ENCODE measurements at places on chromosomes 12 and 14. TPM values are rescaled to one million over a fixed set of nuclear protein-coding genes. Genes with fewer than 3 reads are reported as not detected.

DNA sequence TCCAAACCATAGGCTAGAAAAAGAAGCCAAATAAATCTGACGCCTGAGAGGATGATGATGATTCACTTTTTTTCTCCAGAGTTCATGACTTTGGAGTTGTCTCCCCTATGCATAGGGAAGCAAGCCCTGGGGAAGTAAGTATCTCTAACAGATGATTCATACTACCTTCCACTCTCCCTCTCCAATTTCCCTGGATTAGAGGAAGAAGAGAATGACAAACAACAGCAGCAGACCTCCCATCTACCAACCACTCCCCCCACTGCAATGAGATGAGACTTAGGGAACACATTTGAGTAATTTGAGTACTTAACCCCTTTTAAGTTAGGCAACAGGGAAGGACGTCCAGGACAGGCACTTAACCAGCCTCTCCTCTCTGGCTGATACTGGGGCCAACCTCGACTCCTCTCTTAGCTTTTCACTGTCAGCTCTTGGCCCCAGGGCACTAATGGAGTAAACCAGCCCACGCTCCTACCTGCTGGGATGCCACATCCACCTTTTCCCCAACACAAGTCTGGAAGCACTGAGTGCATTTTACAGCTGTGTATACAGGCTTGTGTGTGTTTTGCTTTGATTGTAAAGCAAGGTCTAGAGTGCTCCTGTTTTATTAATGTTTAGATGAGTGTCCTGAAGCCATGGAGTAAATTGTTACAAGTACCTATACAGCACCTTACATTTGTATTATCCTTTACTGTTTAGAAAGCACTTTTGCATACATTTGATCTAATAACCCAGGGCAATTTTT, 180.7 kb downstream of the PHLDA1 start:
- DNase-seq, result no peak
- peaks cover 2% of the 10 kb centered on the region for H3K36me3 ChIP-seq
- peaks cover 21% of the 10 kb centered on the region for H3K27me3 ChIP-seq
- no peak overlapping the region for H3K4me3 ChIP-seq

- H3K4me1 ChIP-seq, result no peaks in the 10 kb centered on the region
- H3K4me3 ChIP-seq, result no peak overlapping the region
- H3K27ac ChIP-seq, result no peak overlapping the region
- no peak for DNase-seq
- no peaks in the 10 kb centered on the region for H3K36me3 ChIP-seq
- no peaks in the 10 kb centered on the region for H3K27me3 ChIP-seq
These were observed 21.9 kb upstream of the HIP1R start for GRCh38 chr12:122813310-122813713.

- DNase-seq, result no peak
- H3K36me3 ChIP-seq, result peaks cover 3% of the 10 kb centered on the region
- H3K4me3 ChIP-seq, result no peak overlapping the region
These were observed 117.6 kb downstream of the TRMT5 start for GRCh38 chr14:60863249-60863648.

- no peak for DNase-seq
- peaks cover 20% of the 10 kb centered on the region for H3K4me1 ChIP-seq
- H3K27me3 ChIP-seq, result peaks cover 7% of the 10 kb centered on the region
- H3K36me3 ChIP-seq, result peaks cover 7% of the 10 kb centered on the region
- peak overlapping the region; percentile 37 for H3K4me3 ChIP-seq
These were observed 56.7 kb downstream of the TTC7B start for GRCh38 chr14:90759370-90760077.

- H3K36me3 ChIP-seq, result no peaks in the 10 kb centered on the region
- H3K4me1 ChIP-seq, result no peaks in the 10 kb centered on the region
- no peak for DNase-seq
- H3K4me3 ChIP-seq, result no peak overlapping the region
These were observed 126.1 kb downstream of the KCNK10 start for GRCh38 chr14:88196925-88197324.

GRCh38 chr14:88995437-88996198, 171.2 kb downstream of the TTC8 start:
- H3K27ac ChIP-seq, result no peak overlapping the region
- H3K4me3 ChIP-seq, result no peak overlapping the region
- no peaks in the 10 kb centered on the region for H3K36me3 ChIP-seq
- H3K4me1 ChIP-seq, result no peaks in the 10 kb centered on the region
- H3K27me3 ChIP-seq, result peaks cover 3% of the 10 kb centered on the region

- peaks cover 35% of the 10 kb centered on the region for H3K36me3 ChIP-seq
- H3K4me1 ChIP-seq, result peaks cover 26% of the 10 kb centered on the region
- H3K27ac ChIP-seq, result no peak overlapping the region
These were observed 12.3 kb downstream of the NUDT4 start for GRCh38 chr12:93390031-93390430.

DNA sequence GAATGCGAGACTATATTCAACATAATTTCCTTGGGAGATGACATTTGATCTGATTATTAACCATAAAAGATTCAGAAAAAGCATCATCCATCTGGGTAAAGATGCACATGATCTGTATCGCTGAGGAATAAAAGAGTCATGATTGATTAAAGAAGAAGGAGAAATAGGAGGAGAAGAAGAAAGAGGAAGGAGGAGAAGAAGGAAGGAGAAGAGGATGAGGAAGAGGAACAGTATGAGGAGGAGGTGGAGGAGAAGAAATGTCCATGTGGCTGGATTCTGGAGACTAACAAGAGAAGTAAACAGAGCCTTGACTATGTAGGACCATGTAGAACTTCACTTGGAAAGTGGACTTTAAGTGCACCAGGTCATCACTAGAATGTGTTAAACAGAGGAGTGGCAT, 947.4 kb downstream of the LRFN5 start:
- H3K27me3 ChIP-seq, result no peaks in the 10 kb centered on the region
- no peaks in the 10 kb centered on the region for H3K36me3 ChIP-seq
- H3K27ac ChIP-seq, result no peak overlapping the region

DNA sequence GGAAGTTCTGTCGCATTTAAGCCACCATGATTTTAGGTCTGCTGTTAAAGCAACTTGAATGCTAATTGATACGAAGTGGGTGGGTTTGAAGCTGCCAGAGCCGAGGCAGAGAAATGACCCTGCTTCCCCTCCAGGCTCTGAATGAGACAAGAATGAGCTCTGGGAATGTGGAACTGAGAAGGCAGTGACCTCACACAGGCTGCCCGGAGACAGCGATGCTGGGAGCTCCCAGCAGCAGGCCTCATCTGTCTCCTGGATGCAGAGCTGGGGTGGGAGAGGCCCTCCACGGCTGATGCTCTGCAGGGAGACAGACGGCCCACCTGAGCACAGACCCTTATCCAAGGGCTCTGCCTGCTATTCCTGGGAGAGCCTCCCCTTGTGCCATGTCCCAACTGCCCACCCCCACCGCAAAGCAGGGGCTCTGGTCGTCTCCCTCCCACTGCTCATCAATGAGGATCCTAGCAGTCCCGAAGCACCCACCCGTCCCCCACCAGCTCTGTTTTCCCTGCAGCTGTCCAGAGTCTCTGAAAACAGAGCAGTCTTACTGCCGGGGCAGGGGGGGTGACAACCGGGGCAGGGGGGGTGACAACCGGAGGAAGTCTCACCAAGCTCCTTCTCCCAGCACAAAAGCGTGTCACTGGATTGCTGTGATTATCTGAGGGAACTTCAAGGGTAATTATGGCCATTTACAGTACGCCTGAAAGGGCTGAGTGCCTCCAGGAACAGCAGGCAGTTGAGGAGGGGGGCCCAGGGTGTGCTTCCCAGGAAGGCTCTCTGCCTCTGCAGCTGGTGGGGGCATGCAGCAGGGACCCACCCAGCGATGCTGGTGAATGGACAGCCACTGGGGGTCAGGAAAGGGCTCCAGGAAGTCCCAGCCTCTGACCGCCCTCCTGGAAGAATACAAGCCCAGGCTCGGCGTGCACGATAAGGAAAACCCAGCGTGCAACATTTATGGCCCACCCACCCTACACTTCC, 67.8 kb downstream of the CHGA start:
- DNase-seq, result no peak
- H3K27ac ChIP-seq, result no peak overlapping the region
- H3K27me3 ChIP-seq, result no peaks in the 10 kb centered on the region
- peaks cover 5% of the 10 kb centered on the region for H3K36me3 ChIP-seq

GPR84 gene
- total RNA-seq, result 0.25 TPM

GRCh38 chr12:45439039-45439438, 223.1 kb downstream of the ANO6 start:
- DNase-seq, result no peak
- H3K36me3 ChIP-seq, result peaks cover 2% of the 10 kb centered on the region
- no peak overlapping the region for H3K4me3 ChIP-seq

POTEG gene
- total RNA-seq, result not detected

- DNase-seq, result no peak
- peak overlapping the region; percentile 74 for H3K27ac ChIP-seq
- peaks cover 82% of the 10 kb centered on the region for H3K36me3 ChIP-seq
- peaks cover 93% of the 10 kb centered on the region for H3K4me1 ChIP-seq
- H3K4me3 ChIP-seq, result peak overlapping the region; percentile 27
These were observed 46.4 kb downstream of the BCL11B start for GRCh38 chr14:99225436-99226203.

- H3K27ac ChIP-seq, result no peak overlapping the region
- H3K4me1 ChIP-seq, result no peaks in the 10 kb centered on the region
- peaks cover 83% of the 10 kb centered on the region for H3K27me3 ChIP-seq
- DNase-seq, result no peak
These were observed 5.6 kb downstream of the TBX5 start for GRCh38 chr12:114400361-114400811.

GRCh38 chr14:44417809-44418208, 89.3 kb downstream of the FSCB start:
- no peak for DNase-seq
- H3K4me3 ChIP-seq, result no peak overlapping the region
- H3K4me1 ChIP-seq, result no peaks in the 10 kb centered on the region
- H3K36me3 ChIP-seq, result no peaks in the 10 kb centered on the region
- H3K27me3 ChIP-seq, result no peaks in the 10 kb centered on the region

- DNase-seq, result no peak
- H3K36me3 ChIP-seq, result no peaks in the 10 kb centered on the region
- peaks cover 2% of the 10 kb centered on the region for H3K27me3 ChIP-seq
- no peak overlapping the region for H3K27ac ChIP-seq
These were observed 96.0 kb upstream of the NEDD1 start for GRCh38 chr12:96811083-96811482.

DNA sequence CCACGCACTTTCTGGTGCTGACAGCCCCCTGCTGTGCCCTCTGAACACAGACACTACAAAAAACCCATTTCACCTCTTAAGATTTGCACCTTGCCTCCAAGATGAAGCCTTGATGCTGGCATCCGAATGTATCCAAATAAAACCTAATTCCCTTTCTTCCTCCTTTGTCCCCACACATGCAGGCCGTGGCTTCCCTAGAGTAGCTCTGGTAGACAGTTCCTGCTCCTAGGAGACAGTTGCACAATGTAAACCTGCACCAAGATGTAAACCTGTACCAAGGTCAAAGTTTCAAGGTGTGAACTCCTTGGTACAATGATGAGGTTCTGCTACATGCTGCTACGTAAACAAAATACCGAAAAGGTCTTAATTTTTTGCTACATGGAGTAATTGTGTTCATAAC, 625 bp upstream of the ABHD12B start:
- H3K27ac ChIP-seq, result no peak overlapping the region
- DNase-seq, result no peak
- H3K36me3 ChIP-seq, result peaks cover 3% of the 10 kb centered on the region
- H3K27me3 ChIP-seq, result peaks cover 70% of the 10 kb centered on the region

GRCh38 chr14:52692248-52692962, 3.0 kb downstream of the ERO1A start:
- peaks cover 70% of the 10 kb centered on the region for H3K4me1 ChIP-seq
- peak; percentile 65 for DNase-seq
- peak overlapping the region; percentile 64 for H3K27ac ChIP-seq
- H3K36me3 ChIP-seq, result peaks cover 64% of the 10 kb centered on the region

Measured in activated CD4-positive, alpha-beta memory T cell treated with anti-CD3 and anti-CD28 coated beads, Interleukin-2, amount 10 ng/mL, durations not matched to agents 7 days and 5 days (primary cell).